ENCODE measurements at places on chromosomes 5 and 9. TPM values are rescaled to one million over a fixed set of nuclear protein-coding genes. Genes with fewer than 3 reads are reported as not detected.

Gene PLCXD3
- not detected for polyA plus RNA-seq

- no peak for DNase-seq
- peaks cover 3% of the 10 kb centered on the region for H3K36me3 ChIP-seq
- no peak overlapping the region for H3K4me3 ChIP-seq
- no peaks in the 10 kb centered on the region for H3K27me3 ChIP-seq
- no peaks in the 10 kb centered on the region for H3K4me1 ChIP-seq
- H3K27ac ChIP-seq, result no peak overlapping the region
Observed at GRCh38 chr5:32076699-32077695, 97.1 kb downstream of the GOLPH3 start.

DNA sequence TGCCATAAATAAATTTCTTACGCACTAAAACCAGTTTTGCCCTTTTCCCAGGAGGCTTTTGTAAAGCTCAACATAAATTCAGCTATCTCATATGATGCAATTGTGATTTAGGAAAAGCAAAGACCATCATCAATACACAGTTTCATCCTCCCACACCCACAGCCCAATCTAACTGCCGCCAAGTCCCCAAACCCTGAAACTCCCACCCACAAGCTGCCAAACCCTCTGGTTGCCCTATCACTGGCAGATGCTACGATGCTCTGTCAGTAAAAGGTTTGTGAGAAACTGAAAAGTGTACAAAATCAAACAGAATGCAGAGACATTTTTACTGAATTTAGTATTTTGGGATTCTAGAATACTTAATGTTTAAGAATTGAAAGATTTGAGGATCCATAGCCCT lies 42.8 kb upstream of the NR4A3 start:
- H3K27me3 ChIP-seq, result no peaks in the 10 kb centered on the region
- H3K27ac ChIP-seq, result no peak overlapping the region
- DNase-seq, result no peak
- no peaks in the 10 kb centered on the region for H3K36me3 ChIP-seq

Gene IL9
- polyA plus RNA-seq, result not detected

- no peaks in the 10 kb centered on the region for H3K36me3 ChIP-seq
- H3K27me3 ChIP-seq, result no peaks in the 10 kb centered on the region
- no peak overlapping the region for H3K27ac ChIP-seq
- H3K4me3 ChIP-seq, result no peak overlapping the region
- DNase-seq, result no peak
Observed at GRCh38 chr5:174412374-174412773, 312.0 kb upstream of the MSX2 start.

Data from keratinocyte (primary cell).